ENCODE measurements at places on chromosomes 1 and 21. TPM values are rescaled to one million over a fixed set of nuclear protein-coding genes. Genes with fewer than 3 reads are reported as not detected.
A peak's percentile ranks its signal among the peaks of the same experiment; 100 is the strongest.

The CD1C gene
- total RNA-seq, result 6.7 TPM

The PRAMEF26 gene
- total RNA-seq, result not detected

The SPRR1A gene
- not detected for total RNA-seq

The MAP3K21 gene
- 11.3 TPM for total RNA-seq

The OR10J4 gene
- total RNA-seq, result not detected

The C4BPB gene
- not detected for total RNA-seq

The AGBL4 gene
- 0.53 TPM for total RNA-seq

The HMGCL gene
- 34.5 TPM for total RNA-seq

The CLEC20A gene
- not detected for total RNA-seq

The SPRR2A gene
- total RNA-seq, result 0.71 TPM

The DISP3 gene
- total RNA-seq, result not detected

The GUK1 gene
- total RNA-seq, result 430 TPM

DNA sequence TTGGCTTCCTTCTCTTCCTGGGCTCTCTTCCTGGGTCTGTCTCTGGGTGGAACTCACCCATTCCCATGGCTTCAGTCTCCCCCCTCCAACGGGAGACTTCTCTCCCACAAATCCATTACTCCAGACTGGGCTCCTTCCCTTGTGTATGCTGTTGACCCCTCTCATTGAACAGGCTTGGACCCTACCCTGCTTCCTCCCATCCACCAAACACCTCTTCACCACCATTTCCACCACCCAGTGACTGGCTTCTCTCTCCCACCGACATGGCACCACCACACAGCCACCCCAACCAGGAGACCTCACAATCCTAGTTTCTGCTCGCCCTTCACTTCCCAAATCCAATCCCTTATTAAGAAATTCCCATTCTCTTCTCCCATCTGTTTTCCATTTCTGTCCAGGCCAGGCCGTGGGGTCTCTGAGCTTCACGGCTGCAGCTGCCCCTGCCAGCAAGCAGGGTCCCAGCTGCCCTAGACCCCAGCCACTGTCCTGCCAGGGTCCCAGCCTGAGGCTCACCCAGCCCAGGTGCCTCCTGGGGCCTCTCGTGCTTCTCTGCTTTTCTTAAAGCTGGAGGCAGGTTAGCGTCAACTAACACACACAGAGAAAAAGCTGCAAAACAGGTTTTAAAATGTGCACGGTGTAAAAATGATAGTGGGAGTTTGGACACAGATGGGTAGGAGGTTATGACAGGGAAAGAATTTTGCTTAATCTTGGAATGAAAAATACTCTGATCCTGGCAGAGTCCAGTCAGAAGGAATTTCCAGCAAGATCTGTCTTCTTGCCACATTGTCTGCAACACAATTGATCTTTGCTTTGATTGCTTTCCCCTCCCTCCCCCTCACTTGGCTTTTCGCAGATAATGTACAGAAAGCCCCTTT, 383.8 kb upstream of the VAMP3 start:
- peak; percentile 49 for DNase-seq

DNA sequence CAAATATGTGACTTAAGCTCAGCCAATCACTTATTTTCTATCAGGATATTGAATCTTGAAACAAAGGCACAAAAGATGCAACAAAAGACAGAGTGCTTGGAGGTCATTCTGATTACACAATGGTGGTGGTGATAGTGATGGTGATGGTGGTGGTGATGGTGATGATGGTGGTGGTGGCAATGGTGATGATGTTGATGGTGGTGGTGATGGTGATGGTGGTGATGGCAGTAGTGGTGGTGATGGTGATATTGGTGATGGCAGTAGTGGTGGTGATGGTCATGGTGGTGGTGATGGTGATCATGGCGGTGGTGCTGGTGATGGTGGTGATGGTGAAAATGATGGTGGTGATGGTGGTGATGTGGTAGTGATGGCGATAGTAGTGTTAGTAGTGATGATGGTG, 21.9 kb upstream of the TNR start:
- no peak for DNase-seq

DNA sequence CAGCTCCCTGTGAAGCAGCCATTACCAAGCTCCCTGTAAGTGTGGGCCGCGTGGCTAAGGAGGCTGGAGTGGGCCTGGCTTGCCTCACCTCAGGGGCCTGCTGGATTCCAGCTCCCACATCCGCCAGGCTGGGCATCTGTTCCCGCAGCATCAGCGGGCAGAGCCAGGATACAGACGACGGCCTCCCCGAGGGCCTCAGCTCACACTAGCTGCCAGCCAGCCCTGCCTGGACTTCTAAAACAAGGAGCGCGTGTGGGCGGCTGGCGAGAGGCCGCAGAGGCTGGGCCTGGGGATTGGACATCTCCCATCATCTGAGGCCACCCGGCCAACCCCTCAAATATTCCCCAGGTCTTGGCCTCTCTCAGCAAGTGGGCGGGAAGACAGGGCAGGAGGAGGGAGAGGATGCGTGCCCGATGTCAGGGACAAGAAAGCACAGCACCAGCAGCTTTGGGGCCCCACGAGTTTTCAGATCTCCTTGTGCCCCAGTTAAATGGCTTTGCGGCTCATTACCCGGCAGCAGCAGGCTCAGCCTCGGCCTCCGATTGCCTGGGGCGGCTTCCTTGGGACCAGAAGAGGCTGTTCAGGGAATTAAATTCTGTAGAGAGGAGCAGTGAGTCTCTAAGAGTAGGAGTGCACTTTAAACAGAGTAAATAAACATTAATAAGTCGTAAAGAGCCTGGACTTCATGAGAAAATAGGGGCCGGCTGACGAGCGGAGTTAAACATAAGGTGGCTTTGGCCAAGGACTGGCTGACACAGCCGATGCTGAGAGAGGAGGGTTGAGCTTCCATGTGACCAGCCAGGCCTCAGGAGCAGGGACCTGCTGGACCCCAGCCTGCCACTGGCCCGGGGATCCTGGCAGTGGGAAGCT, 208.9 kb upstream of the C1orf174 start:
- no peak for DNase-seq

DNA sequence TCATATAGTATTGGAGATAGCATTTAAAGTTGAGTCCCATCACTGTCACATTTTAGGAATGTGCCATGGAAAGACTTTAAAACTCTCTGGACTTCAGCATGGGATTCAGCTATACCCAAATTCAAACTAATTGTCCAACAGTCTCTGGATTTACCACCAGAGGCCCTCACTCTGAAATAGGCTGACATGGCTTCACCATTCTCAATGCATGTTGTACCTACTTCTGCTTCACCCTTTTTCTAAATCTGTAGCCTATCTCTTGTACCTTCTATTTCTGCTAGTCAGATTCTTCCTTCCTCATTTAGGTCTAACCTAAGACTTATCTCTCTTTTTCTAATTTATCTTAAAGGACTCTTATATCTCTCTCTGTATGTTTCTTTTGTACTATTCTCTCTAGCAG, 512.7 kb upstream of the ZRANB2 start:
- no peak for DNase-seq

DNA sequence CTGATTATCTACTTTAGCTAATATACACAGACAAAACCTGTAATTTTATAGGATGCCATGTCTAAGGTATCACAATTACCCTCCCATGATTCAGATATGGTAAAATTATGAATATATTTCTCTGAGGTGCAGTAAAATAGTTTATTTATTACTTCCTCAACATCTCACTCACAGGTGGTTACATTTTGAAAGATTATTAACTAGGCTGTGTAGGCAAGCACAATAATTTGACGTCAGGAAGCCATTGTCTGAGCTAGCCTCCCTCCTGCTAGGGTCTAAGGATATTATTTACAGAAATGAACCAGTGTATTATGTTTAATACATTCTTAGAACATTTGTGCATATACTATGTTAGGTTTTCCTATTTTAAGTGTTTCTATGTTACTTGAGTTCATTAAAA, 69.9 kb upstream of the ADGRL2 start:
- DNase-seq, result no peak

DNA sequence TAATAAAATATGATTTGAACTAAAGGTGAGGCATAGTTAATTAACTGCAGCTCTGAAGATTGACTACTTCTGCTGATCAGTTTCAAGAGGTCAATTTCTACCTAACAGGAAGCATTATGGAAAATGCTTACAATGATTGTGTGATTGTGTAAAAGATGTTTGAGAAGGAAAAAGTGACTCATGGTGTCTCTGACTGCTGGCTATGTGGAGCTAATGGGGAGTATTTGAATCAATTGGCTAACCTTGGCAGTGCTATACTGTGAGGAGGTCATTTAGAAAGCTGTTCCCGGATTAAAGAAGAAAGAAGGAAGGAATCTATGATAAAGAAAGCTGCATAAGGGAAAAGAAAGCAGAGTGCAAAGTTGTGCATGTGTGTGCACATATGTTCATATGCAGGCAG, 376.5 kb downstream of the ADGRL2 start:
- no peak for DNase-seq

- DNase-seq, result no peak
These were observed 44.8 kb upstream of the SGIP1 start for GRCh38 chr1:66489151-66489550.

GRCh38 chr1:78360584-78360983, 130.2 kb upstream of the PTGFR start:
- no peak for DNase-seq

GRCh38 chr21:31913182-31913608, 40.4 kb downstream of the HUNK start:
- DNase-seq, result no peak

DNA sequence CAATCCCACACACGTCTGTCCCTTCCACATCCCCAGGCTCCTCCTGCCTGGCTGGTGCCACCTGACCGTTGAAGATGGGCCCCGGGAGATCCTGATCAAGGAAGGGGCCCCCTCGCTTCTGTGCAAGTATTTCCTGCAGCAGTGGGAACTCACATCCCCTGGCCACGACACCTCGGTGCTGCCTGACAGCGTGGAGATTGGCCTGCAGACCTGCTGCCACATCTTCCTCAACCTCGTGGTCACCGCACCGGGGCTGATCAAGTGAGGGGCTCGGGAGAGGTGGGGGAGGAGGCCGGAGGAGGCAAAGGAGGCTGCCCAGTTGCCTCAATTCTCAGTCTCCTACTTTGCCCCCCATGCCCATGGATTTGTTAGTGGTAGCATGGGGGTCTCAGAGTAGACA, 5.6 kb downstream of the NCDN start:
- DNase-seq, result peak; percentile 69

GRCh38 chr1:31937300-31938183, 626 bp downstream of the PTP4A2 start:
- DNase-seq, result peak; percentile 96

- no peak for DNase-seq
These were observed 93.4 kb upstream of the SOD1 start for GRCh38 chr21:31566064-31566463.

- DNase-seq, result no peak
These were observed 25.3 kb downstream of the KCNQ4 start for GRCh38 chr1:40808909-40809308.

GRCh38 chr1:172283766-172284165, 136.7 kb upstream of the C1orf105 start:
- DNase-seq, result no peak

GRCh38 chr1:45507893-45508292, 7.8 kb downstream of the MMACHC start:
- DNase-seq, result no peak

GRCh38 chr21:25298512-25299491, 308.5 kb downstream of the MRPL39 start:
- no peak for DNase-seq

DNA sequence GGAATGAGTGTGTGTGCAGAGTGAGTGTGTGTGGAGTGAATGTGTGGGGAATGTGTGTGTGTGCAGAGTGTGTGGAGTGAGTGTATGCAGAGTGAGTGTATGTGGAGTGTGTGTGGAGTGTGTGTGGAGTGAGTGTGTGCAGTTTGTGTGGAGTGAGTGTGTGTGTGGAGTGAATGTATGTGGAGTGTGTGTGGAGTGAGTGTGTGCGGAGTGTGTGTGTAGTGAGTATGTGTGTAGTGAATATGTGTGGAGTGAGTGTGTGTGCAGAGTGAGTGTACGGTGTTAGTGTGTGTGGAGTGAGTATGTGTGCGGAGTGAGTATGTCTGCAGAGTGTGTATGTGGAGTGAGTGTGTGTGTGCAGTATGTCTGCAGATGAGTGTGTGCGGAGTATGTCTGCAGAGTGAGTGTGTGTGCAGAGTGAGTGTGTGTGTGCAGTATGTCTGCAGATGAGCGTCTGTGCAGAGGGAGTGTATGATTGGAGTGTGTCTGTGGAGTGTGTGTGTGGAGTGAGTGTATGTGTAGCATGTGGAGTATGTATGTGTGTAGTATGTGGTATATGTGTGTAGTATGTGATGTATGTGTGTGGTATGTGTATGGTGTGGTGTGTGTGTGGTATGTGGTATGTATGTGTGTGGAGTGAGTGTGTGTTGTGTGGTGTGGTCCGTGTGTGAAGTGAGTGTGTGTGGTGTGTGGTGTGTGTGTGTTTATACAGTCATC, 59.7 kb upstream of the CLDN14 start:
- DNase-seq, result no peak

GRCh38 chr1:241411776-241412338, 54.9 kb upstream of the RGS7 start:
- DNase-seq, result no peak

GRCh38 chr1:164759144-164759920, 200.3 kb downstream of the PBX1 start:
- no peak for DNase-seq

GRCh38 chr1:4323309-4323708, 331.1 kb upstream of the AJAP1 start:
- no peak for DNase-seq

GRCh38 chr1:105632342-105633196, 1423.9 kb upstream of the PRMT6 start:
- DNase-seq, result no peak

GRCh38 chr1:67440339-67440738, 10.1 kb upstream of the SERBP1 start:
- DNase-seq, result no peak

DNA sequence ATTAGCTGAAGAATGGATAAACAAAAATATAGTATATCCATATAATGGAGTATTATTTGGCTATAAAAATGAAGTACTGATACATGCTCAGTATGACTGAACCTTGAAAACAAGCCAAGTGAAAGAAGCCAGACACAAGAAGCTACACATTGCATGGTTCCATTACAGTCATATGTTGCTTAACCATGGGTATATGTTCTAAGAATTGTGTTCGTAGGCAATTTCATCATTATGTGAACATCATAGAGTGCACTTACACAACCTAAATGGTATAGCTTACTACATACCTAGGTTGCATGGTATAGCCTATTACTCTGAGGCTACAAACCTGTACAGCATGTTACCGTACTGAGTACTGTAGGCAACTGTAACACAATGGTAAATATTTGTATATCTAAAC, 28.6 kb upstream of the FCAMR start:
- no peak for DNase-seq

DNA sequence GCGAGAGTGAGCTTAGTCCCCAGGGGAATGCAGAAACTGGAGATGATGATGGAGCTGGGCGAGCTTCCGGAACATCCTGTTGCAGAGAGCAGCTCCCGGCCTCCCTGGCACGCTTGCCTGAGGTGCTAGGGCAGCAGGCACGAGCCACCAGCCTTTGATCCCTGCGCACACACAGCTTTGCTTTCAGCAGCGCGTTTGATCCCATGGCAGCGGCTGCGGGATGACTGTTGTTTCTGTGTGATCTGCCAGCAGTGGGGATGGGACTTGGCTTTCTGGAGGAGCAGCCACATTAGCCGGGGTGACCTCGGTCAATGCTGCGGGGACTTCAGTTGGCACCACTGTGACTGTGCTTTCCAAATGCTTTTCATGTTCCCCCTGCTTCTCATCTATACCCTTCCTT, 193.2 kb downstream of the KAZN start:
- no peak for DNase-seq

Data from lower leg skin (tissue), 4 donors.